GM23338 (cell line): ENCODE measurements at places on chromosomes 12 and 14. TPM values are rescaled to one million over a fixed set of nuclear protein-coding genes. Genes with fewer than 3 reads are reported as not detected.

GRCh38 chr14:73460691-73461127, 2.4 kb upstream of the NUMB start:
- no peaks in the 10 kb centered on the region for H3K36me3 ChIP-seq
- peaks cover 16% of the 10 kb centered on the region for H3K4me1 ChIP-seq
- H3K4me3 ChIP-seq: no peak overlapping the region
- no peak for DNase-seq

GRCh38 chr12:1630133-1630826, 1.2 kb downstream of the WNT5B start:
- H3K27me3 ChIP-seq: peaks cover 85% of the 10 kb centered on the region
- no peak overlapping the region for H3K27ac ChIP-seq
- H3K4me3 ChIP-seq: peak overlapping the region; percentile 71

ITGA7 gene
- polyA plus RNA-seq: 17.4 and 20.0 TPM in 2 replicates

GRCh38 chr12:104292872-104293794, 10.4 kb upstream of the EID3 start:
- H3K27ac ChIP-seq: no peak overlapping the region
- H3K36me3 ChIP-seq: peaks cover 13% of the 10 kb centered on the region
- H3K4me3 ChIP-seq: no peak overlapping the region
- DNase-seq: no peak

ITPK1 gene
- 35.9 and 39.9 TPM in 2 replicates for polyA plus RNA-seq

DNA sequence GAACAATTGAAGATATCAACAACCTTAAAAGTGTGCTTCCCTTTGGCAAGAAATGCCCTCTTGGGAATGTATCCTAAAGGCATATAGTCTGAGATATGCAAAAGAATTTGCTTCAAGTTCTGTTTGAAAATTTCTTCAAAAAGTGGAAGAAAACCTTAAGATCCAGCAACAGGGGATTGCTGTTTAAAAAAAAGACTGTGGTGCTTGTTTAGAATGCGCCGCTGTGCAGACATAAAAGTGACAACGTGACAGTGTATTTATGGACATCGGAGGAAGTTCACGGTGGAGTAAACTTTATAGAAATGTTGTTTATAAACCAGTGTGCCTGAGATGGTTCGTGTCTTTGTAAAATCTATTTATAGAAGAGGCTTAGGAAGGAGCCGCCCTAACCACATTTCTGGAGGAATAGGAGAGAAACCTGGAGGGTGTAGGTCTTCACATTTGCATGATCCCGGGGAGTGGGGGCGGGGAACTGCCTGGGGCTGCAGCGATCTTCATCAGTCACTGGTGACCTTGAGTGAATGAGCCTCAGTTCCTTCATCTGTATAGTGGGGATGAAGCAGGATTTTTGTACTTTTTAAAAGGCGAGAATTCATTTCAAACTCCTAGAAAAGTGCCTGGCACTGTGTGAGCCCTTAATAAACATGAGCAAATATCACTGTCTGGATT, 27.5 kb downstream of the ADGRD1 start:
- no peaks in the 10 kb centered on the region for H3K4me1 ChIP-seq
- DNase-seq: no peak
- H3K36me3 ChIP-seq: no peaks in the 10 kb centered on the region
- no peak overlapping the region for H3K4me3 ChIP-seq
- no peaks in the 10 kb centered on the region for H3K27me3 ChIP-seq

GRCh38 chr12:3409662-3410061, 81.3 kb upstream of the PRMT8 start:
- no peaks in the 10 kb centered on the region for H3K27me3 ChIP-seq
- H3K4me1 ChIP-seq: no peaks in the 10 kb centered on the region
- no peak for DNase-seq
- peaks cover 8% of the 10 kb centered on the region; the same call in 1 of the 2 replicates for H3K36me3 ChIP-seq

DNA sequence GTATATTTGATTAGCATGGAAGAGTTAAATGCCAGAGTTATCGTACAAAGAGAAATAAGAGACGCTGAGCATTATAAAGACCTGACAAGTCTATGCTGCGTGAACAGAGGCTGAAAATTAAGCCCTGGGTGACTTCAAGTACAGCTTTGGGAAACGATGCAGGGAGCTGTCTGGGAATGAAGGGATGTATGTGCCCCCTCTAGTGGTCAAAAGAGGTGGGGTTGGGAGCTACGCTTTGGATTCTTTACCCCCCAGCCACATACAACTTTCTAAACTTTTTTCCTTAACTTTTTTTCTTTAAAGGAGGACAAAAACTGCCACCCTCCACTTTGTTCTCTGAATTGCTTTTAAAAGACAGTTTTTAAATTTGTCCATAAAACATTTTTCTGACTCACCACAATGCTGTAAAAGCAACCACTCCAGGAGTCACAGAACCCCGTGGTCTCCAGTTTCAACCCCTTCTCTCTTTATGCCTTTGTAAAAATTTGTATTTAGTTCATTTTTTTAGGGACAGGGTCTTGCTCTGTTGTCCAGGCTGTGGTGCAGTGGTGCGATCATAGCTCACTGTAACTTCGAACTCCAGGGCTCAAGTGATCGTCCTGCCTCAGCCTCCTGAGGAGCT, 59.4 kb downstream of the ZNF664 start:
- no peaks in the 10 kb centered on the region for H3K36me3 ChIP-seq
- no peak overlapping the region for H3K4me3 ChIP-seq
- peak; percentile 79 for DNase-seq
- H3K27me3 ChIP-seq: no peaks in the 10 kb centered on the region
- 0 out of 2 replicates have a peak, but pooled peaks cover 3% of the 10 kb centered on the region for H3K4me1 ChIP-seq

TSPAN19 gene
- 0.44 and 0.45 TPM in 2 replicates for polyA plus RNA-seq

- DNase-seq: no peak
- no peak overlapping the region for H3K4me3 ChIP-seq
- no peaks in the 10 kb centered on the region for H3K36me3 ChIP-seq
- no peak overlapping the region for H3K27ac ChIP-seq
- no peaks in the 10 kb centered on the region for H3K27me3 ChIP-seq
These were observed 109.5 kb downstream of the PAX9 start for GRCh38 chr14:36771028-36771640.

DNA sequence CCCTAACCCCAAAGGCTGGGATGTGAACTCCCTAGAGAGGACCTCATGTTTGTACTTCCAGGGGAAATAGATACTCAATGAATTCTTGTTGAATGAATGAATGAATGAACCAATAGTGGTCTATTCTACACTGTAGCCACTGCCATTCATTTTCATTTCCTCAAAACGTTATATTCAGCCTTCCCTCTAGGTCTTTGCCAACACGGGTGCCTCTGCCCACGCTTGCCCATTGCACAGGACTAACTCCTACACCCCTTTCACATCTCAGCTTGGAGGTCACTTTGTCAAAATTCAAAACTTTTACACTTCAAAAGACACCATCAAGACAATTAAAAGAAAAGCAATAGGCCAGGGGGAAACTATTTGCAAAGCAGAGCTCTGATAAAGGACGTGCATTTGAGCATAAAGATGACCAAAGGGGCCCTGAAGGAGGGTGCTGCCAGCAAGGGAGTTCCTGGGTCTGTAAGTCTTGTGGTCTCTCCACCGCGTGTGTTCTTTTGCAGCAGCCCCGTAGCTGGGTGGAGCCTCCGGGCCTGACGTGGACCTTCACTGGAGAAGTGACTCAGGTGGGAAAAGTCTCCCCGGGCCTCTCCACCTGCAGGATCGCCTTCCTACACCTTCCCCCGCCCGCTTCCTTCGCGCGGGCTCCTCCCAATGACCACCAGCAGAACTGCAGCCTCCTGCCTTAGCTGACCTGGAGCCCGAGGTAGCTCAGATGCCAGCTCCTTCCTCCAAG, 31.5 kb downstream of the TMEM63C start:
- H3K27ac ChIP-seq: no peak overlapping the region
- H3K4me1 ChIP-seq: peaks cover 8% of the 10 kb centered on the region
- H3K4me3 ChIP-seq: no peak overlapping the region
- peak; percentile 91 for DNase-seq

DNA sequence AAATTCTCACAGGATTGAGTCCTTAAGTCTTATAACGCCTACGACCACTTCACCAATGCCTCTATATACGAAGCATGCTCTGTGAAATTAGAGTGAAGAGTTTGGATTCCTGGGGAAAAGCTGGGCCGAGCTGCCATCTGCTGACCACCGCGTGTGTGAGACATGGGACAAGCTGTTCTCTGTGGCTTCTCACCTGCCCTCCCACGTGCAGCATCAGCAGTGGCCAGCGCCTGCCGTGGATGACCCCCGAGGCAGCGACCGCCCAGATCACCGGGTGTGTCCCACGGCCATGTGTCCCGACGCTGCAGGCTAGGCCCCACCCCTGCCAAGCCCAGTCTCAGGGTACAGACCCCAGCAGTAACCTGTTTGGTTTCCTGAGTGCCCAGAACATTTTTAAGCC, 21.6 kb upstream of the GOLGA3 start:
- H3K4me1 ChIP-seq: peaks cover 16% of the 10 kb centered on the region
- H3K36me3 ChIP-seq: peaks cover 22% of the 10 kb centered on the region
- no peak overlapping the region for H3K4me3 ChIP-seq
- no peak overlapping the region for H3K27ac ChIP-seq
- no peaks in the 10 kb centered on the region for H3K27me3 ChIP-seq
- DNase-seq: no peak

SLC5A8 gene
- polyA plus RNA-seq: 0.10 TPM in 1 of 2 replicates, not detected in the other

GRCh38 chr12:109185441-109185840, 69.1 kb downstream of the ACACB start:
- DNase-seq: no peak
- no peak overlapping the region for H3K27ac ChIP-seq
- H3K27me3 ChIP-seq: no peaks in the 10 kb centered on the region
- no peaks in the 10 kb centered on the region; the same call in 1 of the 2 replicates for H3K36me3 ChIP-seq
- H3K4me3 ChIP-seq: no peak overlapping the region

DNA sequence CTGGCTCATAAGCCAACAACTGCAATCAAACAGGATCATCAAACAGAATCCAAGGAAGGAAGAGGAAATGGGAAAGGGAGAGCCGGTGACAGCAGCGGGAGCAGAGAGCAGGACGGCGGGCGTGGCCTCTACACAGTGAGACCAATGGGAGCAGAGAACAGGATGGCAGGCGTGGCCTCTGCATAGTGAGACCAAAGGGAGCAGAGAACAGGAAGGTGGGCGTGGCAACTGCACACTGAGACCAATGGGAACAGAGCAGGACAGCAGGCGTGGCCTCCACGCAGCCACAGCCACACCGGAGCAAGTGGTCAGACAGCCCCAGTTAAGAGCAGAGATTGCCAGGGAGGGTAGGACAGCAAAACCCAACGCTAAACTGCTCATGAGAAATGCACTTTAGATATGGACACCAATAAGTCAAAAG, 16.4 kb downstream of the LRCOL1 start:
- peak; percentile 98 for DNase-seq
- no peak overlapping the region for H3K27ac ChIP-seq
- H3K4me3 ChIP-seq: no peak overlapping the region
- H3K27me3 ChIP-seq: peaks cover 81% of the 10 kb centered on the region

DNA sequence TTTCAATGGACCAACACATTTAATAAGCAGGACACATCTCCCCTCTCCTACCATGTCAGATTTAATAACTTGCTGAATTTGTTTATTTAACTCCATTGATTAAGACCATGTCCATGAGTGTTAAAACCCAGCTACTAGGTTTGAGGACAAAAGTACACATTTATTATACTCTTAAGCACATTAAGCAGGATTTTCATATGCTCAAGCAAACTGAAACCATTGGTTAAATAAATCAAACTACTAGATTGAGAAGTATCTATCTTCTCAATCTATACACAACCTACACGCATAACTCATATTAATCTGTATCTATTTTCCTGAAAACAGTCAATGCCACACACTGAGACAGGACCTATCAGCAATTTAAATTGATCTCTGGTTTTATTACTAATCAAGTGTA, 85.2 kb downstream of the KITLG start:
- no peaks in the 10 kb centered on the region for H3K4me1 ChIP-seq
- no peaks in the 10 kb centered on the region for H3K36me3 ChIP-seq
- H3K27me3 ChIP-seq: no peaks in the 10 kb centered on the region

- H3K4me1 ChIP-seq: no peaks in the 10 kb centered on the region
- no peak for DNase-seq
- no peaks in the 10 kb centered on the region for H3K27me3 ChIP-seq
- no peak overlapping the region for H3K27ac ChIP-seq
- no peaks in the 10 kb centered on the region for H3K36me3 ChIP-seq
These were observed 29.8 kb upstream of the RAP1B start for GRCh38 chr12:68580911-68581310.

PRB2 gene
- not detected in 2 replicates for polyA plus RNA-seq

GPR84 gene
- not detected in 2 replicates for polyA plus RNA-seq

GRCh38 chr14:64845878-64846277, 33.8 kb downstream of the SPTB start:
- H3K4me3 ChIP-seq: no peak overlapping the region
- peak; percentile 46 for DNase-seq

GRCh38 chr12:34343345-34343744, 321.0 kb downstream of the ALG10 start:
- H3K36me3 ChIP-seq: no peaks in the 10 kb centered on the region
- no peak overlapping the region for H3K27ac ChIP-seq
- H3K4me1 ChIP-seq: no peaks in the 10 kb centered on the region
- no peak for DNase-seq

GRCh38 chr12:96766232-96766631, 140.8 kb upstream of the NEDD1 start:
- DNase-seq: peak; percentile 55
- no peak overlapping the region for H3K27ac ChIP-seq
- H3K36me3 ChIP-seq: no peaks in the 10 kb centered on the region
- no peaks in the 10 kb centered on the region for H3K4me1 ChIP-seq

DNA sequence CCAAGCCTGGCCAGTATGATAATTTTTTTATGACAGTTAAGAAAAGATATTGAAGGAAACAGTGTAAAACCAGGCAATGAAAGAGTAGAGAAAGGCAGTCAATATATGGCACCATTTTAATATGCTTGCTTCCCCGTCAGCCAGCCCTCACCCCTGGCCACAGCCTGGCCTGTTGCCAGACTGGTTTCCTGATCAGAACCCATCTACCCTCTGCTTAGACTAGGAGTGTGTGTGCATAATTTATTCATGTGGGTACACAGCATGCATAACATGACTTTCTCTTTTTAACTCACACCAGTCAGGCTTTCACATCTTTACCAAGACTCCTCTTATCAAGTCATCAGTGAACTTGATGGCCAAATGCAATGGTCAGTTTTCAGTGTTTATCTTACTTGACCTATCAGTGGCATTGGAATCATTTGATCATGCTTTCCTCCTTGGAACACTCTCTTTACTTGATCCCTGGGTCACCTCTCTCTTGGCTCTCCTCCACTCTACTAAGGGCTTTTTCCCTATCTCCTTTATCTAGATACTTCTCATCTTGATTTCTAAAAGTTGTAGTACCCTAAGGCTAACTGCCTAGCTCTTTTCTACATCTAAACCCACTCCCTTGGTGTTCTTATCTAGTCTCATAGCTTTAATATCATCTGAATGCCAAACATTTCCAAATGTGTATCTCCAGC, 10.0 kb upstream of the GPR19 start:
- H3K4me3 ChIP-seq: no peak overlapping the region
- no peaks in the 10 kb centered on the region for H3K36me3 ChIP-seq
- no peaks in the 10 kb centered on the region for H3K27me3 ChIP-seq
- no peak for DNase-seq

DNA sequence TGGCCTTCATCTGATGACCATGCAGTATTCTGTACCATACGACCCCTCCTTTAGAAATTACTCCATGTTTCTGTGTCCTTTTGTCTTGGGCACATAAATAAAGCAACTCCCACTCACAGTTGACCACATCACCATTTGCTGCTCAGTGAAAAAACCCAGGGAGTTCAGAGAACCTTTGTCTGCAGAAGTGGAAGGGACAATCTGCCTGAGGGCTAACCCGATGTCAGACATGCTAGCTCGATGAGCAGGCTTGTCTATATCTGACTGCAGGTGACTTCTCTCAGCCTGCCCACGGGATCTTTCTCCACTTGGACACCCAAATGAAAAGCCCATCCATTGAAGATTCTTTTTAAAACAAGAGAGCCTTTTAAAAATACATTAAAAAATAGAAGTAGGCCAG, 45.7 kb upstream of the GRIP1 start:
- no peaks in the 10 kb centered on the region for H3K4me1 ChIP-seq
- no peaks in the 10 kb centered on the region for H3K36me3 ChIP-seq
- no peaks in the 10 kb centered on the region for H3K27me3 ChIP-seq
- H3K4me3 ChIP-seq: no peak overlapping the region
- H3K27ac ChIP-seq: no peak overlapping the region

KRT2 gene
- not detected in 2 replicates for polyA plus RNA-seq
